NCI-H2227 treated with DMSO at 0.1 percent for 48 hours (cell line): ENCODE measurements at places on chromosomes 12 and 14.

DNA sequence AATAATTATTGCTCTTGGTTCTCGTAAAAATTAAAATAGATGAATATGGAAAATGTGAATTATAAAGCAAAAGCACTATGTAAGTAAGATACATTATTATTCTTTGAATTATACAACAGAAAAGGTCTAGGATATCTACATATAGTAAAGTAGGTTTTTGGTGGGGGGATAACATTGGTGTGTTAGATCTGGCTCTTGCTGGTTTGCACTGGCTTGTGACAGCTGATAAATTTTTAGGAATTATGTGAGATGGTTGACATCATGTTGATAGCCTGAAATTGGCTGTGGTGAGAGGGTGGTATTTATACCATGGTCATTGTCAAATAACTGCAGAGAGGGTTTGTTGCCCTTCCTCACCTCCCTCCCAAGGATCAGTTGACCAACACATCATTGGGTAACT is 50.7 kb upstream of the BTG1 start:
- no peak for DNase-seq

DNA sequence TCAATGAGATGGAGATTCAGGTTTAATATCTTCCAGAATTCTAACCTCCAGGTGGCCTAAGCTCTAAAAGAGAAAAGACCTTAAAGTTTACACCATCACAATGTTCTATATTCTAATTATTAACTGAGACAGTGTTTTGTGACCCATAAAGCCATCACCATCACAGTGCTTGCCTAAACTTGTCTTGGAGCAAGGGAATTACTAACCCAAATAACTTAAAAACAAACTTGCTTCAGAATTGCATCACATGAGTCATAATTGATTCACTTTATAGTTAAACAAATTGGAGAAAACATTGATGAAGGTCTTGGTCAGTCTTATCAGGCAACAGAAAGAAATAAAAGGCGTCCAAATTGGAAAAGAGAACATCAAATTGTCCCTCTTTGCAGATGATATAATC is 54.5 kb upstream of the ALG10 start:
- DNase-seq: no peak

DNA sequence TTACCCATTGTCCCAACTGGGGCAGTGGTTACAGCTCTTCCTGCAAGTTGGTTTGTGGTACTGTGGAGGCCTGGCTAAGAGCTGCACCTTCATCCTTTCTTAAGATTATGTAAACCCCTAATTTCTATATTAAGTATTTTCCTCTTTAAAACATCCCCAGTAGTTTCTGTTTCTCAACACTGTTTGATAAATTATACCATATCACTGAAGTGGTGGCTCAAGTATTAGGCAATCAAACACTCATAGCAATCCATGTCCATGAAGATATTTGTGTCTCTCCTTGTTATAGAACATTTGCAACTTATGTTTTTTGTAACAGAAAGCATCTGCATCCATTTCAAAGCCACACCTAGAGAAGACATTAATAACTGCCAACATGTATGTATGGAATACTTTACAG is 31.8 kb downstream of the ATXN3 start:
- no peak for DNase-seq

GRCh38 chr12:57840726-57841125 is 5.8 kb downstream of the CTDSP2 start:
- DNase-seq: no peak

GRCh38 chr12:75205558-75205957 is 4.1 kb downstream of the KCNC2 start:
- no peak for DNase-seq

DNA sequence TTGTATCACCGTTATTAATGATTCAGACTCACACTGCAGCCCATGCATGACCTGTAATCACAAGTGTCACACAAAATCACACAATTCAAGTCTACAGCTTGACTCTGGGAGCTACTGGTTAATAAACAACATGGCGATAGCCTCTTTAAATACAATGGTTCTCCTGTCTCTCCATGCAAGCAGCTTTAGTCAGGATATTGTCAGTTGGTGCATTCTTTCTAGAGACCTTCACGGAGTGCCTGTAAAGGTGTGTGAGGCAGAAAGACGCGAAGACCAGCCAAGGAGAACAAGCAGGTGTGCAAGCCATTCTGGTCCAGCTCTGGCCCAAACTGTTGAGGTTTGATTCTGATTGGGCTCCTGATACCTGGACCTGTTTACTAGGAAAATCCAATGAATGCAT is 40.0 kb upstream of the FOXN3 start:
- DNase-seq: no peak

GRCh38 chr12:65280306-65280705 is 1.8 kb downstream of the MSRB3 start:
- no peak for DNase-seq

DNA sequence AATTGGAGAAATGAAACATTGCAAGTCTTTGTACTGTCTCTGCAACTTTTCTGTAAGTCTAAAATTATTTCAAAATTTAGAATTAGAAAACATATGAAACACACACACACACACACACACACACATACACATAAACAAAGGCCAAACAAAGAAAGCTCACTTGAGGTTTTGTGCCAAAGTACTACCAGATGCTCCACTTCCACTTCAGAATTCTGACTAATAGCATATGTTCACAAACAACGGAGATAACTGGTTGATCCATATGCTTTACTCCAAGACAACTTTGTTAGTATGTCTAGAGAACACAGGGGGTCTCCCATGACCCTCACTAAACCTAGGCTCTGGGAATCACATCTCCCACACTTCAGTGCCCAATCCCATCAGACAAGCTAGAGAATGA is 133.8 kb upstream of the CLEC14A start:
- DNase-seq: no peak

DNA sequence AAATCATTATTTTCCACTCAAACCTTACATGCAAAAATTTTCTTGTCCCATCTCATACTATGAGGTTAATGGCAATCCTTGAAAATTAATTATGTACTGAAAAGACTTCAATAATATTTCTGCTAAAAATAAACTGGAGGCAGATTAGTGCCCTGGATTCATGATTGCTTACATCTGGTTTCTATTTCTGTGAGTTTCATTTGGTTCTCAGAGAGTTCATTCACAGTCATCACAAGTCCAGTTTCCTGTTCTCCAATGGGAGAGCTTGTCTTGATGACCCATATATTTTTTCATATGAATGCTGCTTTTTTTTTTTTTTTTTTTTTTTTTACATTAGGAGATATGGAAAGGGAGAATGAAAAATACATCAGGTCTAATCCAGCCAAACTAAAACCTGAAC is 6.6 kb upstream of the PTHLH start:
- DNase-seq: no peak

DNA sequence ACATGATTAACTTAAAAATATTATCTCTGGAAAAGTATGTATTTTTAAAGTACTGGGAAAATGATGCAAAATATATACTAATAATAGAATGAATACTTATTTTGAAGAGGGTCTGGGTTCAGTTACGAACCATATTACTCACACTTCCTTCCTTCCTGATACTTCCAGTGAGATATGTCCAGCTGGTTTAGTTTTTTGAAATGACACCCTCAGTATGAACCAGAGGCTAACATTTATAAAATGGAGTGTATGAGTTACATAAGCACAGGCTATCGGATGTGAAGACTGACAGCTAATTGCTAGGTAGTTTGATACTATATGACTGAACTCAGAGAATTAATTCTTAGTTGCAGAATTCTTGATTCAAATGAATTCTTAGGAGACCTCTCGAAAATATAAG is 122.9 kb downstream of the OTOGL start:
- no peak for DNase-seq

DNA sequence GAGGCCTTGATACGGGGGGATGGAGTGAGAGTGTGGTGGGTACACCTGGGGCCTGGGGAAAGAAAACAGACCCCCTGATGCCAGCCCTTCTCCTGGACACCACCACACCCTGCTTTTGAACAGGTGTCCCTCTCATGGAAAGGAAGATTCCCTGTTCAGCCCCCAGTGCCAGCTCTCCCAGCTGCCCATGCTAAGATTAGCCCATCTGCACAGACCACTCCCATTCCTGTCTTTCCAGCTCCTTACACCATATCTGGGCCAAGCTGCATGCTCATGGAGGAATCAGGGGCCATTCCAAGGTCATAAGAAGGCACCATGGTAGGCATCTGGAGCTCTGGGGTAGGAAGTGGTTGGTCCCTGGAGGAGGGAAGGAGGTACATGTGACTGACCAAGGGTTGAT is 9.6 kb downstream of the NAB2 start:
- no peak for DNase-seq

- no peak for DNase-seq
These were observed 174.3 kb downstream of the ACSS3 start for GRCh38 chr12:81252228-81252627.

DNA sequence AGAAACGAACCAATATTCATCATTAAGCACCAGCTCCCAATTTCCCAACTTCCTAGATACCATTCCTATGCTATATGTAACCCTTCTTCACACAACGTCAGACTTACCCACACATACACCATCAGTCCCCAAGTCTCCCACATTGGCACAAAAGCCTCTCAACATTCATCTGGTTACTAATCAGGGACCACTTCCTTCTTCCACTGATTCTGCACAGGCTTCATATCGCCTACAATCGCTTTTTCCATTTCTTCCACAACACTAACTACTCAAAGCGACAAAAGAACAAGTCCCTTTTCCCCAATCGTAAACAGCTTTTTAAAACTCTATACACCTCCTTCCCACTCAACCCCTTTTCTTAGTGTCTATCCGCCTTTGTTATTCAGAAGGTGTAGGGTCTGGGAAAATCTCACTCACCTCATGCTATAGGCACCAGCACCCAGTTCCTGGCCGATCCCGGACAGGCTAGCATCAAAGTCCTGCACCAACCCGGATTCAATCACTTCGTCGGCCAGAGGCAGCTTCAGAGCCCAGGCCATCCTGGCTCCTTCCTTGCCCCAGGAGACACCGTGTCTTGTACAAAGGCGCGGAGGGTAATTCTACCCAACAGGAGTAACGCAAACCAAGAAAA is 936 bp downstream of the TFCP2 start:
- no peak for DNase-seq

DNA sequence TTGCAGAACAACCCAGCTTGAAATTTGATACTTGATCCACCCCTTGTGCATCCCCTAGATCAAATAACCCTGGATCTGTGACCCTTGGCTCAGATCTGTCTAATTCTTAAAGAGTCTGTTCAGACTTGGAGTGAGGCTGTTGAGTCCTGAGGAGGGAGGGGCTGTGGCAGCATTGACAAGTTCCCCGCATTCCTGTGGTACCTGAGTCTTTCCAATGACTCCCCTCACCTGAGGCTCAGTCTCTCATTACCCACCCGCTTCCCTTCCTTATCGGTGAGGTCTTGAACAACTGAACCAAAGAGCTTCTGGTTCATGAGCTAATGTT is 16.1 kb upstream of the HDAC7 start:
- DNase-seq: no peak

GRCh38 chr12:5456030-5456429 is 24.1 kb downstream of the NTF3 start:
- DNase-seq: no peak

DNA sequence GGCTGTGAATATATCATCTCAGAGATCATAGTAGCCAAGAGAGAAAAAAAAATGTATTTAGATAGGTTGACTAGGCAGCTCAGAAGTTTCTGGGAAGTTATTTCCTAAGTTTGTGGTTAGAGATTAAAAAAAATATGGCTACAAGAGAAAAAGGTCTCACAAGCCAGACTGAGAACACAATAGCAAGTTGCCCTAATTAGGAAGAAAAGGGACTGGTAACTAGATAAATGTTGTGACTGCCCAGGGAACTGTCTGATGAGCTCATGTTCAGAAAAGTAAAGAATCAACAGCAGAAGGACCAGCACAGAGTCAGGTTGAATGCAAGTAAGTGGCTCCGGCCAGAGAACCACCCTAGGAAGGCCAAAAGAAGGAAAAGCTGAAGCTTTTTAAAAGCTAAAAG is 256.6 kb downstream of the PRKD1 start:
- DNase-seq: no peak

DNA sequence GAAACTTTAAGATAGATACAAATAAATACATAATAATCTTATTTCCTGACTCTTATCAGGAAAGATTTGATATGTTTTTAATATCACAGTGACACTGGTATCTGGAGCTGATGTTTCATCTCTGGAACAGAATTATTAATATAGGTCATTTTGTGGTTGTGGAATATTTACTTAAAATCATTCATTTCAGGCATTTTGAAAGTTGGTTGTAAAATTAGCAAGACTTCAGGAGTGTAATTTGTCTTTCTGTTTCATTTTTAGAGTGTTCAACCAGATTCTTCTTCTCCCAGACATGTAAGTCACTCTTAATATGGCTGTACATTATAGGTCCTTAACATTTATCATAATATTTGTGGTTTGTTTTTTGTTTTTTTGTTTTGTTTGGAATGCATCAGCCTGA is 115.7 kb downstream of the PCNX1 start:
- no peak for DNase-seq

GRCh38 chr12:12327802-12328201 is 22.2 kb downstream of the MANSC1 start:
- peak; percentile 15 for DNase-seq

DNA sequence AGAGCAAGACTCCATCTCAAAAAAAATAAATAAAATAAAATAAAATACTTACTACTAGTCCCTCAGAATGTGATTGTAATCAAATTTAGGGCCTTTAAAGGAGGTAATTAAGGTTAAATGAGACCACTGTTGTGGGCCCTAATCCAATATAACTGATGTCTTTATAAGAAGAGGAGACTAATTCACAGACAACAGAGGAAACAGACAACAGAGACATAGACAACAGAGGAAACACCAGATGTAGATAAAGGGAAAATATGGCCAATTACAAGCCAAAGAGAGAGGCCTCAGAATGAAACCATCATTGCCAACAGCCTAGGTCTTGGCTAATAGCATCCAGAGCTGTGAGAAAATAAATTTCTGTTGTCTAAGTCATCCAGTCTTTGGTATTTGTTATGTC is 669.0 kb upstream of the FOXG1 start:
- DNase-seq: no peak

GRCh38 chr12:130644146-130644545 is 72.0 kb downstream of the RIMBP2 start:
- DNase-seq: no peak

- DNase-seq: no peak
These were observed 45.5 kb downstream of the YEATS4 start for GRCh38 chr12:69404851-69405565.

DNA sequence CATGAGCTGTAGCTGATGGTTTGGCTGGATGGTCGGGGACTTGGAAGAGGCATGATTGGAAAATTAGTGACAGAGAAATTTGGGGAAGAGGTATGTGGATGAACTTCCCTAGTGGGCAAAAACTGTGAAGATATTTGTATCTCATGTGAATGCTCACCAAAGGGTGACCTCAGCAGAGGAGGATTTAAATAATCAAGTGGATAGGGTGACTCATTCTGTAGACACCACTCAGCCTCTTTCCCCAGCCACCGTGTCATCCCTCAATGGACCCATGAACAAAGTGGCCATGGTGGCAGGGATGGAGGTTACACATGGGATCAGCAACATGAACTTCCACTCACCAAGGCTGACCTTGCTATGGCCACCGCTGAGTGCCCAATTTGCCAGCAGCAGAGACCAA is 60.8 kb upstream of the KRAS start:
- no peak for DNase-seq

GRCh38 chr12:66602483-66603143 is 76.3 kb downstream of the GRIP1 start:
- no peak for DNase-seq
